ENCODE measurements at places on chromosomes 2 and 18. TPM values are rescaled to one million over a fixed set of nuclear protein-coding genes. Genes with fewer than 3 reads are reported as not detected.

The MSH2 gene
- 44.6 TPM for total RNA-seq

The BOLL gene
- not detected for total RNA-seq

The LYPD6B gene
- 28.8 TPM for total RNA-seq

The CHRND gene
- total RNA-seq: not detected

The DYNAP gene
- total RNA-seq: not detected

The MSTN gene
- total RNA-seq: 1.2 TPM

GRCh38 chr2:228263156-228263555 lies 81.7 kb upstream of the SPHKAP start:
- DNase-seq: no peak

DNA sequence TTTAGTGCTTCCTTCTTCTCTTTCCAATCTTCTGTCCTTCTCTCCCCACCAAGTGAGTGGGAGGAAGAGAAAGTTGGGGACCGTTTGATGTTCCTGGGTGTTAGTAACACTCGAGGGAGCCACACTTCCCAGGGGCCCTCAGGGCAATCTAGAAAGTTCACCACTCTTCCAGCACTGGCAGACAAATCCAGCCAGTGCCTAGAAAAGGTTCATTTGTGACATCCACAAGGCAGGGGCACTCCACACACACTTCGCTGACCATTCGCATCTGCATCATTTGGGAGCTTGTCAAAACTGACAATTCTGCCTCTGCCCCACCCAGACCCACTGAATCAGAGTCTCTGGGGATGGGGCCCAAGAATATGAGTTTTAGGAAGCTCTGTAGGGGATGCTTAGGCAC lies 86.8 kb upstream of the ST3GAL5 start:
- no peak for DNase-seq

DNA sequence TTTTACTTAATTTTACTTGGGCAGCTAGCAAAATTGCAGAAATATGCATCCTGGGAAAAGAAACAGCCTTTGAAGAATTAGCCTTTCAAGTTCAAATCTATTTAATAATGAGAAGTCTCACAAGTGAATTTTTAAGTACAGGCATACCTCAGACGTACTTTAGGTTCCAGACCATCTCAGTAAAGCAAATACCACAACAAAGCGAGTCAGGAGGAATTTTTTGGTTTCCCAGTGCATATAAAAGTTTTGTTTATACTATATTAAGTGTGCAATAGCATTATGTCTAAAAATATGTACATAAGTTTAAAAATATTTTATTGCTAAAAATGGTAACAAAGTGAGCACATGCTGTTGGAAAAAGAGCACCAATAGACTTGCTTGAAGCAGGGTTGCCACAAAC lies 50.8 kb upstream of the TWSG1 start:
- no peak for DNase-seq

DNA sequence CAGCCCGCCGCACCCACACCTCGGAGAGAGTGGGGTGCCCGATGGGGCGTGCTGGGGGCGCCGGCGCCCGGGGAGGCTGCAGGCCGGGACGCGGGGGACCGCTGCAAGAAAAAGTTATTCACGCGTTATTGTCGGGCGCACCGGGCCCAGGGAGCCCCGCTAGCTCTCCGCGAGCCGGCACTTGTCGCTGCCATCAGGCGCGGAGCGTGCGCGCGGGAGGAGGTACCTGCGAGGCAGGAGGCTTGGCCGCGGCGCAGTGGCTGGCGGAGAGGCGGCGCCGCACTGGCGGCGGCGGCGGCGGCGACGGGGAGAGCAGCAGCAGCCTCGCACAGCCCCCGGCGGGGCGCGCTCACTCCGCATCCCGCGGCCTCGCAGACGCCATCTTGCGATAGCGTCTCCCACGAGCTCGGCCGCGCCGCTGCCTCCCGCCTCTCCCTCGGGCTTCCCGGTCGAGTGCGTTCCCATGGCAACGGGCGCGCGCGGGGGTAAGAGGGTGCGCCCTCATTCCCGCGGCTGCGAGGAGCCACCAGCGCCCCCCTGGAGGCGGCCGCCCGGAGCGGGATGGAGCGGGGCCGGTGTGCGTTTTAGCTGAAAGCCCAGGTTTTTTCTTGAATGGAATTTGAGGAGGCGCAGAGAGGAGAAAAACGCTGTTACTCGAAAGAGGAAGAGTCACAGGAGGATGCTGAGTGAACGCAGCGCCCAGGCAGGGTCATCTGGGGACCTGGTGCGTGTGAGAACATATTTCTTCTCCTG lies at the start of gene CHN1:
CHN1 (minus strand) TSS at position 402 of the 753 bp plus-strand sequence. CDS start 469 bp downstream, outside the sequence.
- DNase-seq: peak; percentile 65

DNA sequence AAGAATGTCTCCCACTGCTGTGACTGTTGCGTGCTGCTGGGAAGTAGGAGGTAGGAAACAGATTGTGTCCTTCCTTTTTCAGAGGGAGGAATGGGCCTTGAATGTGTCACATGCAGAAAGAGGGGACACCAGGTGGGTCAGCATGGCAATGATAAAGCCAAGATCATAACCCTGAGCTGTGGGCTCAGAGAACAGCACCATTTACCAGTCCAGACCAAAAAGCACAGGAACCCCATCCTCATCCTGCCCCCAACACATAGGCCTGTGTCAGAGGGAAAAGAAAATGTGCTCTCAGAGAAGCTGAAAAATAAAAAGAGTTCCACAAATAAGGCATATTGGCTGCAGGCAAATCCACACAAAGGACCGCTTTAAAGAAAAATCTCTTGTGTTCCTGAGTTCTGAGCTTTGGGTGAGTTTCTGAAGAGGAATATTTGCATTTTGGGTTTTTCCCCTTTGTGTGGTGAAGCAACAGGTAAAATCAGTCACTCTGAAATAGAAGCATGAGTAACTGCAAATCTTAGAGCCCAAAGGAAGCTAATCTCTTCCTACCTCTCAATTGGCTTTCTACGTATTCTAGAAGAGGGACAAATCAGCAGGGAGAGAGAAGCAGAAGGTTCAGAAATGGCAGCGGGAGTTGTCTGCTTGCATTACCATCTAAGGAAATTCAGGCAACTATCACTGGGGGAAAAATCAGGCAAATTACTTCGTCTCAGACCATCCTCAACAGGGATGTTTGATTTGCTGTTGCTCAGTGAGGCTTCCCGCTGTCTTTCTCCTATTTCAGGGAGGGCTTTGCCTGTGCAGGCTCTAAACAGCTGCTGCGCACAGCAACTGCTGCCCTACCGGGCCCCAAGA lies 106.8 kb downstream of the BCL11A start:
- no peak for DNase-seq

Measured in M059J (cell line).